Kidney (tissue), 22 donors: ENCODE measurements at places on chromosomes 16 and 17. TPM values are rescaled to one million over a fixed set of nuclear protein-coding genes. Genes with fewer than 3 reads are reported as not detected.

- DNase-seq, result peak; percentile 81
Observed at GRCh38 chr16:391885-392335, 5.1 kb upstream of the NME4 start.

Gene SAMD14
- 5.0 TPM for total RNA-seq

Gene INCA1
- total RNA-seq, result 1.5 TPM

DNA sequence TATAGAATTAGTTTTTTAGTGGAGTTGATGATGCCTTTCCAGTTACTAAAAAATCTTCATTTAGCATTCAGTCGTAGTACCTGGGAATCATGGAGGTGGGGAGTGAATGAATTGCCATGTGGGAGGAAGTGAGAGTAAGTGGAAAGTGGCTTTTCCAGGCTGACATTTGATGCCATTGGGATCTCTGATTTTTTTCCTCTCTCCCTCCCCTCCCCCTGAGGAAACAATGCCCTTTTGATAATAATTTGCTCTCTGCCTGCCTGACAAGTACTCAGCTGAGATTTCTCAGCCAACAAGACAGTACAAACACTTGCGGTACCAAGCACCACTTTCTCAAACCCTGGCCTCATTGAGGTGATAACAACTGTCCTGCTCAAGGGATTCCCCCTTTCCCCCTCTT, 2.2 kb downstream of the UBE2Z start:
- no peak for DNase-seq

Gene CACNA1G
- 0.06 TPM for total RNA-seq

DNA sequence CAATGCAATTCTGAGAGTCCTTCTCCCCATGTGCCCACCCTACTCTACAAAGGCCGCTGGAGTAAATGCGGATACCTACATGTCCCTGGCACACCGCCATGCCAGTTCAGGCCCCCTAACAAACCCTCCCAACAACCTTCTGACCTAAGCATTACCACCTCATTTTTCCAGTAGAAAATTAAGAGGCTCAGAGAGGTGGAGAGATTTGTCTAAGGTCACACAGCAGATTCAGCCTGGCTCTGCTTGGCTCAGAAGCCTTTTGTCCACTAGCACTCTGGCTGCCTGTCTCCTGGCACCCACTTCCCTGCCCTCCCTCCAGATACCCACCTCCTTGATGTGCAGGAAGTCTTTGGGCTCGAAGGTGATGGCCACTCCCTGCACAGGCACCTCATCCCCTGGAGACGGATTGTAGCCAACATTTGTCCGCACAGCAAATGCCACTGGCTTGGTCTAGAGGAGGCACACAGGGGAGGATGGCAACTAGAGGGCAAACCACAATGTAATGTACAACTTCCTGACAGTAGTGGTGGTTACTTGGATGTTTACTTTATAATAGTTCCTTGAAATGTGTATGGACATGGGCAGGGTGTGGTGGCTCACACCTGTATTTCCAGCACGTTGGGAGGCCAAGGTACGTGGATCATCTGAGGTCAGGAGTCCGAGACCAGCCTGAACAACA, 10.2 kb downstream of the CACNB1 start:
- no peak for DNase-seq

Gene PDILT
- not detected for total RNA-seq

GRCh38 chr17:57530026-57530425, 215.1 kb downstream of the CCDC182 start:
- no peak for DNase-seq

Gene SREBF1
- 48.3 TPM for total RNA-seq

GRCh38 chr17:55402374-55402773, 19.3 kb downstream of the MMD start:
- DNase-seq, result no peak

Gene GUCY2D
- 0.19 TPM for total RNA-seq

Gene MYH2
- total RNA-seq, result not detected

DNA sequence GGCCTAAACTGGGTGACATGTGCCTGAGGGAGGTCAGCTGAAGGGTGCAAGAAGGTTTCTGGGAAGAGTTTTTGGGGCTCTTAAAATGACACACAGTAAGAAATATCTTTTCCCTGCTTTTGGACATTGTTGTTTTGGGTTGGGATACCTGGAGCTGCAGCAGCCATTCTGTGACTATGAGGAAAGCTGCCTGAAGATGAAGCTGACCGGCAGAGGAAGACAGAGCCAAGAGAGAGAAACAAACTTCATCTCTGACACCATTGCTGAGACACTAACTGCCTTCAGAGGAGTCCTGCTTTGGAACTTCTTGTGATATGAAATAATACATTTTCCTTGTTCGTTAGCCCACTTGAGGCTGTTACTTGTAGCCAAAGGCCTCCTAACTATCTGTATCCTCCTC, 8.8 kb upstream of the WNT3 start:
- DNase-seq, result no peak

- no peak for DNase-seq
Observed at GRCh38 chr16:13951611-13952010, 31.7 kb downstream of the ERCC4 start.

Gene ITGAX
- total RNA-seq, result 11.9 TPM

DNA sequence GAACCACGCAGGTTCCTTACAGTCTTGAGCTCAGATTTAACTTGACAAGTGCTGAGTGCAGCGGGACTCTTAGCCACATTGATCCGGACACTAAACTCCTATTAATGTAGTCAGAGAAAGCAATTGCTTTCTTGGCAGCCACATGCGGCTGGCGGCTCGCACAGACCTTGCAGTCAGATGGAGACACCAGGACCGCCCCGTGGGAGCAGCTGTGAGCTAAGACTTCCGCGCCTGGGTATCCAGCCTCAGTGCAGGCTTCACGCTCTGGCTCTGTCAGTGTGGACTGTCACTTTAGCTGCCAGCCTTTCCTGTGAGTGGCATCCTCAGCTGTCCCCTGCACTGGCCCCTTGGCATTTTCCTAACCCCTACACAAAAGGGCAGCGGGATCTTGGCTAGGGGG, 80.9 kb upstream of the NLRP1 start:
- peak; percentile 32 for DNase-seq

- peak; percentile 92 for DNase-seq
Observed at GRCh38 chr17:42548070-42548837, 4.5 kb upstream of the HSD17B1 start.

Gene KCNG4
- total RNA-seq, result not detected

Gene OTOA
- 0.13 TPM for total RNA-seq

DNA sequence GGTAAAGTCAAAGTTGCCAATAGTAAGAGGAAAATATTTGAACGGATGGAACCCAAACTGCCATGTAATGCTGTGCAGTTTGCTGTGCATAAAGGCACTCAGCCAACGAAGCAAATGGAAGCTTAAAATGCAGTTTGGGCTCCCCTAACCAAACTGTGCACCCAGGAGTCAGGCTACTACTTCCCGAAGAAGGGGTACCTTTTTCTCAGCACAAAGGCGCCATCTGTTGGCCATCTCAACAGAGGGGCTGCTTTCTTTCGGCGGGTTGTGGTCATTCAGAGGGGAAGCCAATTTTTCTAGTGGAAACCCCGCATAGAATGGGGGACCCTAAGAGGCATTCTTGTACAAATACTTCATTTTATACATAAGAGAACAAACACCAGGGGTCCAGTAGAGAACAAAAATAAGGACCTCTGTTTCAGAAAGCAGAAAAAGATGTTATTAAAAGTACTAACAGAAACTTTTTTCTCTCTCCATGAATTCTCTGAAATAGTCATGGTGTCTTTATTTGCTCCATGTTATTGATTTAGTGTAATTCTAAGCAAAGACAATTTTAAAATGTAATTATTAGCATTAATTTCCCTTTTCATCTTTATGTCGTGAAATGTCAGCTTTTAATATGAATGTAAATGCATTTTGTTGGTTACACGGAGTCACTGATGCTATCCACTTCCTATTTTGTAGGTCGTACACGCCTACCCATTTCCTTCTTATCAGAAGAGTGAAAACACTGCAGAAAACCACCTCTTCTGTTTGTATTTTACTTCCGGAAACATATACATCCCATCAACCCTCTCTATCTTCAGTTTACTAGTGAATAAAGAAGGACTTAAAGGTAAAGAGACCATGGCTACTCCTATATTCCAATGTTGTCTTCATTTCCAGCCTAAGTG, 453.3 kb downstream of the KCNJ2 start:
- DNase-seq, result no peak

Gene NHERF1
- 71.3 TPM for total RNA-seq

DNA sequence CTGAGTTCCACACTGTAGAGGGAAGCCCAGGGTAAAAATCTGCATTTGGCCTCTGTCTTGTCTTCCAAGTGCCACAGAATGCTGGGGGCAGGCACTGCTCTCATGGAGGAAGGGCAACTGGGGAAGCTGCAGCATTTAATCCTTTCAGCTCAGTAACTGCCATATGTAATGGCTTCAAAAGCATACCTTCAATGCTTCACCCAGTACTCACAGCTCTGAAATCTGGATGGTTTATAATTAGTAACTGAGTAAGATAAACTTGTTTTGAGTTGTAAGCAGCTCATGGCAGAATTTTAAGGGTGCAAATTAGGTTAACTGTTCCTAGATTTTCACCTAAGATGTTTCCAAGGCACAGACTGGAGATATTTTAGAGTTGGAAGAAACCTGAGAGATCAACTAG, 24.5 kb downstream of the PMP22 start:
- DNase-seq, result no peak

DNA sequence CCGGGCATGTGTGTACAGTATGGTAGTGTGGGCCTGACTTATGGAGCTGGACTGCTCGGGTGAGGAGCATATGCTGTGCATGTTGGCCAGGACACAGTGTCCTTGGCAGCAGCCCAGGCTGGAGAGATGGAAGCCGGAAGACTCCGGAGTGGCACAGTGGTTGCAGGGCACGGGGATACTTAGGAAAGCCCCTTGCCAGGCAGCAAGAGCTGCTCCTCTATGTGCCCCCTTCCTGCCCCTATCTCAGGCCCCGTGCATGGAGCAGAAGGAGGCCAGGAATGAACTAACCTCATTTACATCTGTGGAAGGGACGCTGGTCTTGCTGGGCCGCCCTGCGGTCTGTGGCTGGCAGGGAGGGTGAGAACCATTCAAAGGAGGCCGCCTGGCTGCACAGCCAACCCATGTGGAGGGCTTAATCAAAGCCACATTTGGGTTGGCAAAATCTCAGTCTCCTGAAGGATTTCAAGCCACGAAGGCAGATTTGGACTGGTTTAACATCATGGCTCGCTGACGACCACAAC, 32.2 kb upstream of the RCVRN start:
- peak; percentile 58 for DNase-seq

GRCh38 chr16:85369741-85370528, 243.2 kb upstream of the GSE1 start:
- peak; percentile 40 for DNase-seq

Gene MEIOB
- total RNA-seq, result 0.16 TPM

Gene EXOSC6
- total RNA-seq, result 22.6 TPM

GRCh38 chr16:19697756-19698318, 20.2 kb downstream of the KNOP1 start:
- DNase-seq, result no peak

- no peak for DNase-seq
Observed at GRCh38 chr16:57569306-57569946, 27.0 kb downstream of the ADGRG5 start.

- DNase-seq, result no peak
Observed at GRCh38 chr17:16878606-16879005, 93.3 kb downstream of the TNFRSF13B start.

- DNase-seq, result no peak
Observed at GRCh38 chr16:8924214-8924613, 39.5 kb downstream of the USP7 start.

GRCh38 chr16:8678068-8678927, 3.9 kb downstream of the ABAT start:
- no peak for DNase-seq

DNA sequence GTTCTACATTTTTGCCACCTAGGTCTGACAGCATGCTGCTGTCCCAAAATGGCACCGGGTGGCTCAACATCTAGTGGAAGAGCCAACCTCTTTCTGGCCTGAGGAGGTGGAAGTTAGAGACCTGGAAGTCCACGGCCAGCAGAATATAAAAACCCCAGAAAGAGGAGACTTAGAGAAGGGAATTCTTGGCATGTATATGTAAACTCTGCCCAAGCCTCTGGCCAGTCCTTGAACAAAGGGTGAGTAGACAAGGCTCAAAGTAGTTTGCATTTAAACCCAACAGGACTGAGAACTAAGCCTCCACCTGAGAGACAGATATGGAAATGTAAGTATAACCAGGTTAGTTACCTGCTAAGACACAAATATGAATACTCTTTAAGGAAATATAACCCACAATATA, 210.3 kb downstream of the GRIN2A start:
- no peak for DNase-seq

DNA sequence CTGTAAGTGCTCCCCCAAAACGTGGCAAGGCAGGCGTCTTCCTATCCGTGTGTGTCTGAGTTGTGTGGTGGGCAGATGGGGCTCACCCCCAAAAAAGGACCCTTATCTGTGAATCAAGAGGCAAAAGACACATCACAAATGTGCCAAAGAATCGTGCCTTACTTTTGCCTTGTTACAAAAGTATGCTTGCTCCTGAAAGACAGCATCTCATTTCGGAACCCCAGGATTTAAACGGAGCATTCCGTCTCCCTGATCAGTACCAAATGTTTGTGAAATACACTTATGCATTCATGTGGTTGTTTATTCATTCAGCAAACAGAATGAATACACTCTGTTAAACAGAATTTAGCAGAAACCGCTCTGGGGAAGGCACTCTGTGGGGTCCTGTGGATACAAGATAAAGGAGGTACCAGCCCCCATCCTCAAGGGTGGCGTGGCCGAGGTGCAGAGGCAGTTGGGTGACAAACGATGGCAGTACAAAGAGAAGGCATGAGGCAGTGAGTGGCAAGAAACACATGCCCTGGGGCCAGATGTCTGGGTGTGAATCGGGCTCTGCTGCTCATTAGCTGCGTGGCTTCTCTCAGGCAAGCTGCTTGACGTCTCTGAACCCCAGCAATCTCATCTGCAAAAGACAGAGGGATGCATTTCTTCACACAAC, 654 bp downstream of the WFDC1 start:
- DNase-seq, result no peak

Gene CDRT15
- total RNA-seq, result not detected
